ENCODE measurements at places on chromosomes 4 and X.

- DNase-seq, result no peak
Measured at GRCh38 chrX:143633461-143634308, 2.2 kb downstream of the SLITRK4 start.

DNA sequence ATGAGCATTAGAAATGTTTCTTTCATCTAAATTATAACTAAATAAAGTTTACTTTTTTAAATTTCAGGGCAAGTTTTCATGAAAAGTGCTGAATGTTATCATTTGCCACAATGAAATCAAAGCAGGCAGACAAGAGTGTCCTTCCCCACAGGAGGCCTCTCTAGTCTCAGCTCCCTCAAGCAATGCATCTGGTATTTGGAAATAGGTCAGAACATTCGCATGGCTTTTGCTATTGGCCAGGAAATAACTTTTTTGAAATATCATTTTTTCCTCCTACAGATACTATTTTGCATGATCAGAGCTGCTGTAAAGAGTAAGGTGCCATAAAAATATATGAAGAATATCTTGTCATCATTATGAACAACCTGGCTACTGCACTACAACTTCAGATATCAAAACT, 41.1 kb downstream of the MAD2L1 start:
- no peak for DNase-seq

GRCh38 chrX:53266914-53267313, 14.5 kb downstream of the IQSEC2 start:
- DNase-seq, result no peak

GRCh38 chr4:124596816-124597215, 115.7 kb downstream of the ANKRD50 start:
- DNase-seq, result no peak

GRCh38 chr4:48906206-48907173, at the start of gene OCIAD2:
OCIAD2 (minus strand) TSS chr4:48906774; CDS start chr4:48904549, 2,225 bp downstream.
- DNase-seq, result peak; percentile 76

- no peak for DNase-seq
Measured at GRCh38 chr4:142202404-142203332, 566.3 kb downstream of the IL15 start.

DNA sequence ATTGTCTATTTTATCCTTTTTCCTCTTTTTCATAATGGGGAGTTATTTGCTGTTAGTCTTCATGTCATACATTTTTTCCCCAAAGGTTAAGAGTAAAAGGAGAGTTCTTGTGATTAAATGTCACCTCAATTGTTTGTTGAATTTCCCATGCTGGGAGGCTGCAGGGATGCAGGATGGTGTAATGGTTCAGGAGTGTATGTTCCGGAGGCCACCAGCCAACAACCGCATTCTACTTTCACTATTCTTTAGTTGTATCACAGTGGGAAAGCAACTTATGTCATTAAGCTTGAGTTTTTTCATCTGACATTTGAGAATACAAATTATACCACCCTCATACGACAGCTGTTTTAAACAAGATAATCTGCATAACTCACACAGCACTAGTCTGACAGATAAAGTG, 15.4 kb downstream of the AFP start:
- DNase-seq, result no peak

- no peak for DNase-seq
Measured at GRCh38 chrX:43456063-43456462, 200.0 kb upstream of the MAOA start.

GRCh38 chr4:74635490-74636123, 158.7 kb downstream of the BTC start:
- DNase-seq, result no peak

- peak; percentile 53 for DNase-seq
Measured at GRCh38 chrX:40573763-40574162, 7.0 kb upstream of the ATP6AP2 start.

- DNase-seq, result no peak
Measured at GRCh38 chr4:145868637-145869409, 69.8 kb downstream of the ZNF827 start.

- no peak for DNase-seq
Measured at GRCh38 chr4:152630324-152630723, 49.5 kb downstream of the TMEM154 start.

DNA sequence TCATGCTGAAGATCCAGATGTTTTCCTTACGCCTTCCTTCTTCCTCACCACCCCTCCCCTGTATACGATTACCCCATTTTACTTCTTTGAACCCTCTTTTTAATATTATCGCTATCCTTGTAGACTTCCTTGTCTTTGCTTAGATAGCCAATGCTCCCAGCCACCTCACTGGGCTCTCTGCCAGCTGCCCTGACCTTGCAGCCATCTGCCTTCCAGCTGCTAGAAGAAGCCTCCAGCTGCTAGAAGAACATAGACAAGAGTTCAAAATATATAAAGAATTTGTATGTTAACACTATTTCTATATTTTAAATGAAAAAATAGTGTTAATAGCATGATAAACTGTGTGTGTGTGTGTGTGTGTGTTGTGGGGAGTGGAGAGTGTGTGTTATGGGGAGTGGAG, 374.7 kb downstream of the ANKRD50 start:
- no peak for DNase-seq

- DNase-seq, result no peak
Measured at GRCh38 chr4:23171976-23172375, 479.2 kb downstream of the GBA3 start.

DNA sequence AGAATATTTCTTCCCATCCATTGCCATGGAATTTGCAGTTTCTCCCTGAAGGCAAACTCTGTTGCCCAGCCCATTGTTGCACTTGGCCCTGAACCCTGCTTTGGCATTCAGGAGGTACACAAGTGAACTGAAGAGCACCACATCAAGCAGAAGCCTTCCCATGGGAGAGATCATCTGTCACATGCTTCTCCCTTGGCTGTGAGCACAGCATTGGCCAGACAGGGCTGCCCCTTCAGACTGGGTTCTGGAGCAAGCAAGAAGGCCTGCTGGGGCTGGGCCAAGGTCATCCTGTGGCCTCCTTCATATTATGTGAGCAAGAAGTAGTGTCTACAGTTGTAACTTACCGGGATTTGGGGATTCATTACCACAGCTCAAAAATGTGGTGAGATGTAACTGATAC, 22.7 kb downstream of the SCML1 start:
- no peak for DNase-seq

DNA sequence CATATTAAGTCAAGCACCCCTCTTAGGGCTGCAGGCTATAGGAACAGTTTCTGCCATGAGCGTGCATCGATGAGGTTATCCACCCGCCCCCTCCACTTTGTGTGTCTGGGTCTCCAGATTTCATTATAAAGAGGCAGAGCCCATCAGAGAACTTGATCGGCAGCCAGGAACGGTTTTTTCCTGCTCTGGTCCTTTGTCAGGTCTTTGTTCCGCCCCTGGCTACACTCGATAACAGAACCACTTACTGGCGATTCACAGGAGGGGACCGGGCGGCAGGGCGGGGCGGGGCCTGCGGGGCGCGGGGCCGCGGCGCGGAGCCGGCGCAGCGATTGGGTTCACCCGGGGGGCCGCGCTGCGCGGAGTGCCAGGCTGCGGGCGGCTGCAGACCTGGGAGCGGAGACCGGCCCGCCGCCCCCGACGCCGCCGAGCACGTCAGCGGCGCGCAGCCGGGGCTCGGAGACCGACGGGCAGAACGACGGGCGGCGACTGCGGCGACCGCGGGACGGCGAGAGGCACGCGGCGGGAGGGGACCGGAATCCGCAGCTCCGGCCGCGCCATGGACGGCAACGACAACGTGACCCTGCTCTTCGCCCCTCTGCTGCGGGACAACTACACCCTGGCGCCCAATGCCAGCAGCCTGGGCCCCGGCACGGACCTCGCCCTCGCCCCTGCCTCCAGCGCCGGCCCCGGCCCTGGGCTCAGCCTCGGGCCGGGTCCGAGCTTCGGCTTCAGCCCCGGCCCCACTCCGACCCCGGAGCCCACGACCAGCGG, at the start of gene SLC10A4:
Gene SLC10A4, plus strand, starts transcription at position 338 of the 771 bp plus-strand sequence. Its CDS starts 219 bp downstream, at position 557.
- DNase-seq, result no peak

- DNase-seq, result no peak
Measured at GRCh38 chrX:39809331-39809730, 288.4 kb downstream of the BCOR start.

GRCh38 chrX:139304471-139304870, 226.1 kb upstream of the F9 start:
- DNase-seq, result no peak

- DNase-seq, result no peak
Measured at GRCh38 chrX:97587171-97587570, 703.5 kb downstream of the RPA4 start.

GRCh38 chrX:50779694-50780093, 34.3 kb downstream of the SHROOM4 start:
- DNase-seq, result no peak

DNA sequence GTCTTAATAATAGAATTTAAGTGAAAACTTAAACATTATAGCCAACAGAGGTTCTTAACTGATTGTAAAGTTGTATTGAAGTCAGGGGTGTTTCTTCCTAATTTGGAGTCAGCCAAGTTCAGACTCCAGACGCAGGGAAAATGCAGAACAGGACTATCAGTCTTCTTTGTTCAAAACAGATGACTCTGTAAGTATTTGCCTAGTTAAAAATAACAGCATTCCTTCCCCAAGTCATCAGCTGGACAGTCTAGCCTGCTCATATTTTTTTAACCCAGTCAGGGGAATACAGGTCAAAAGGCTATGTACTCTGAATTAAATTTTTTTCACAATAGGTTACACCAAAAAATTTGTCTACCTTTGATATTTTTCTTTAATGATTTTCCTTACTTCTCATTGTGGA, 73.8 kb upstream of the DCLK2 start:
- no peak for DNase-seq

DNA sequence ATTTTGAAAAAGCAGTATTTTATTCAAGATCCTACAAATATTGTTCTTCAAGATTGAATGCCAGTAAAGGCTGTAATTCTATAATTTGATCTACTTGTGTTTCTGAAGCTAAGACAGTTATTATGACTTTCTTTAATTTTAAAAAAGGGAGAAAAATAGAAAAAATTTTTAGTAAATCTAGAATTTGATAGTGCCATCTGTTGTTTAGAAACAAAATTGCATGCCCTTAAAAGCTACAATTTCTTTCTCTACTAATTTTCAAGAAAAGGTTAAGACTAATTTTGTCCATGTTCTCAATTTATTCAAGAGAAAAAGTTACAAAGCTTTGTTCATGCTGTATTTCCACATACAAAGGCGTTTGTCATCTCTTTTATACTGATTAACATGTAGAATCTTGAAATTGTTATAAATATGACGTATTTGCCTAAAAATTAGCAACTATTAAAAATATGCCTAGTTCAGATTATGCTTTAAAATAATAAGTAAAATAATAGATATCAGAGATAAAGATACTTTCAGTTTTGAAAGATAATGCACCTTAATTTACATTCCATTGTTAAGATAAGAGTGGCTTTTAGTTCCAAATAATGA, 25.6 kb upstream of the MMRN1 start:
- no peak for DNase-seq

DNA sequence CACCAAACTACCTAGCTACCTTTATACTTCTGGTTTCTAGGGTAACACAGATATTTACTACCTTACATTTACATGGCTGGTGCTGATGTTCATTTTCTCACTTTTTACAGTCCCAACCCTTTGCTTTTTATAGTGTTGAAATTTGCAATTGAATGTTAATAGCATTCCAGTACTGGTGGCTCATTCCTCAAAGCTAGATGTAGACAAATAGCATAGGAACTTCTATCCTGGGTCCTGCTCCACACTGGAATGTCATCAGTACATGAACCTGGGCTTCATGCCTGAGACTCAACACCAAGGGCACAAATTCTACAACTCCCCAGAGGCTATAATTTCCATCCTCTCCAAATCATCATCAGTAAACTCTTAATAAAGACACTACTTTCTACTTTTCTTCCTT, 10.3 kb upstream of the TRMT2B start:
- no peak for DNase-seq

- no peak for DNase-seq
Measured at GRCh38 chr4:22515888-22516541, at the start of gene ADGRA3. ADGRA3 (minus strand) TSS chr4:22516066; CDS start chr4:22515784, 282 bp downstream.

- DNase-seq, result peak; percentile 5
Measured at GRCh38 chr4:47839259-47839658, 1.4 kb upstream of the CORIN start.

GRCh38 chr4:52863324-52863723, 1.2 kb downstream of the RASL11B start:
- DNase-seq, result no peak

Measured in CD4-positive, CD25-positive, alpha-beta regulatory T cell (primary cell).